Suprapubic skin (tissue), 4 donors: ENCODE measurements at places on chromosomes 6 and 20.

DNA sequence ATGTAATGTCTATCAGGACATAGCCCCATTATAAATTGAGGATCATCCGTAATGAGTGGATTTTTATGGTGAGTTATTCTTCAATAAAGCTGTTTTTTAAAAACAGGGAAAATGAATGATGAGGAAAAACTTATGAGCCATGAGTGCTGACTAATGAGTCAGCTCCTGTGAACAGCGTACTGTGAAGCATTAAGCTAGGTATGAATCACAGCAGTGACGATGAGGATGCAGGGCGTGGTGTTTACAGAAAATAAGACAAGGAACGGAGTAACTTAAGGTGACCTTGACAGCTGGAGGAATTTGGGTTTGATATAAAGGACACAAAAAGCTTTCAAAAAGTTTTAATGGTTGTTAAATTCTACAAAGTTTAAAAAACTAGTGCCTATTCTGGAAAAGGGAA lies 96.3 kb downstream of the FOXF2 start:
- DNase-seq: no peak

DNA sequence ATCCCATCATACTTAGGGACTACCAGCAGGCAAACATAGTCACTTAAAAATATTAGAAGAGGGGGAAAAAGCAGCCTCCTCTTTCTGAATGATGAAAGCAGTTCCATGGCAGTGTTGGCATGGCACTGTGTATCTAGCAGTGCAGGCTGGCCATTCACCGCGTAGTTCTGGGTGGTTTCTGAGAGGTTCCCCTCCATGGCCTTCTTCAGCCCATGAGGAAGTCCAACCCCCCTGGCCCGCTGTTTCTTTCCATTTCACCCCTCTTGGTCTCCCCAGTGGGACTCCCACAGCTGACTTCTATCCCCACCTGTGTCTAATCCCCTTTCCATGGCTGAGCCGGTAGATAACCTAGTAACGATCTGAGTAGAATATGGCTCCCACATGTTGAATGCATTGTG lies 17.0 kb downstream of the PPARD start:
- peak; percentile 38 for DNase-seq

- no peak for DNase-seq
These were observed 26.0 kb upstream of the CCDC167 start for GRCh38 chr6:37525460-37526357.

GRCh38 chr6:43929511-43929910 lies 159.5 kb downstream of the VEGFA start:
- no peak for DNase-seq

GRCh38 chr20:3927486-3928291 lies 38.5 kb downstream of the PANK2 start:
- no peak for DNase-seq
